Activated T-helper 17 cell treated with anti-CD3 and anti-CD28 coated beads, Interleukin-2, amount 50 U/mL, for 72 hours (primary cell): ENCODE measurements at places on chromosomes 16 and 17.
A peak's percentile ranks its signal among the peaks of the same experiment; 100 is the strongest.

DNA sequence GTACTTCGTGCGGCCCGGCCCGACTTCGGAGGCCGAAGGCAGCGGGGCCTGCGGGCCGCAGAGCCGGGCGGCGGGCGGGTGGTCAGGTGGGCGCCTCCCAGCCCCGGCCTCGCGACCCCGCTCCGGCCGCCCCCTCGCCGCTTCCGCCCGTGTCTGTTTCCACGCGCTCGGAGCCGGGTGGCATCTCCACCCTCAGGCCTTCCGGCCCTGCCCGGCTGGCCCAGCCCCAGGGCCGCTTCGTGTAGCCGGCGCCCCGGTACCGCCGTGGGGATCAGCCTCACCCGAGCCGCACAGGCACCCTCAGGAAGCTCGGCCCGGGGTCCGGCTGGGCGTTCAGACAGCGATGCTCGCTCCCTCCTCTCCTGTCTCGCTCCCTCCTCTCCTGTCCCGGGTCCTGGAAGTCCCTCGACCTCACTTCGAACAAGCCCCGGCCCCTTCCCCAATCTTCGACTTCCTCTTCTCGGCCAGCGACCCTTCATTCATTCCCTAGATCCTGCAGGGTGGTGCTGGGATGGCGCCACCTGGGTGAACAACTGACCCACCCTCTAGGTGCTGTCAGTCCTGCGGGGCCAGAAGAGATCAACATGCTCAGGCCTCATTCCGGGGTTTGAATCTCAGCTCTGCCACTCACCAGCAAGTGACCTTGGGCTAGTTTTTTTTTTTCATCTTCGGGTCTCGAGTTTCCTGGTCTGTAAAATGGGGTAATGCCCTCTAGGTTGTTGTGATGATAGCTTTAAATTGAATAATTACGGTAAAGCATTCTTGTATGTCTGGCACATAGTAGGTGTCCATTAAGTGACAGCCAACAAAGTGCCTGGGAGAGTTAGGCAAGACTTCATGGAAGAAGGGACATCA is 610 bp downstream of the VPS4A start:
- peak; percentile 68 for ATAC-seq

GRCh38 chr16:8571061-8571596 is 19.2 kb downstream of the TMEM114 start:
- no peak for ATAC-seq

GRCh38 chr16:81451753-81452680 is 7.4 kb downstream of the CMIP start:
- peak; percentile 84 for ATAC-seq

DNA sequence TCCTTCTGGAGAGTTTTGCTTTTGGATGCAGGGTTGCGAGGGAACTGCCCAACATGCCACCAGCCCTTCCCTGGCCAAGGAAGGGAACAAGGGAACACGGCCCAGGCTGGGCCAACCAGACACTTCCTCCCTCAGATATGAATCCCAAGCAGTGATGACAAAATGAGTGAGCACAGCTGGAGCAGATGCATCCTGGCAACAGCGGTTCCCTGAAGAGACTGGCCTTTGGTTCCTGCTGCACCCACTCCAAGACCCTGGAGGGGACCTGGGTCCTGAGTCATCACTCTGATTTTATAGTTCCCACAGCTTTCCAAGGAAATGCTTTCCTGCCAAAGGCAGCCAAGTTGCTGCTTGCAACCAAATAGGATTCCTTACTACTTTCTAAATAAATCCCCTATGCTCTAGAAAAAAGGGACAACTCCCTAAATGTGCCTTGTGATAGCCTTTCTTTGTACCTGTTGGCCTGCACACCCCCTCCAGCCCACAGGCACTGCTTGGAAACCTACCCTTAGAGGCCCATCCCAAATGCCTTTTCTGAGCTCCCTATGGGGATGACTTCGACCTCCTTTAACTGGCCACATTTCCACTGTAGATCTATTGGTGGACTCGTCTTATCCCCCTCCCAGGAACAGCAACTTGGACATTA is 5.3 kb downstream of the ST3GAL2 start:
- no peak for ATAC-seq

DNA sequence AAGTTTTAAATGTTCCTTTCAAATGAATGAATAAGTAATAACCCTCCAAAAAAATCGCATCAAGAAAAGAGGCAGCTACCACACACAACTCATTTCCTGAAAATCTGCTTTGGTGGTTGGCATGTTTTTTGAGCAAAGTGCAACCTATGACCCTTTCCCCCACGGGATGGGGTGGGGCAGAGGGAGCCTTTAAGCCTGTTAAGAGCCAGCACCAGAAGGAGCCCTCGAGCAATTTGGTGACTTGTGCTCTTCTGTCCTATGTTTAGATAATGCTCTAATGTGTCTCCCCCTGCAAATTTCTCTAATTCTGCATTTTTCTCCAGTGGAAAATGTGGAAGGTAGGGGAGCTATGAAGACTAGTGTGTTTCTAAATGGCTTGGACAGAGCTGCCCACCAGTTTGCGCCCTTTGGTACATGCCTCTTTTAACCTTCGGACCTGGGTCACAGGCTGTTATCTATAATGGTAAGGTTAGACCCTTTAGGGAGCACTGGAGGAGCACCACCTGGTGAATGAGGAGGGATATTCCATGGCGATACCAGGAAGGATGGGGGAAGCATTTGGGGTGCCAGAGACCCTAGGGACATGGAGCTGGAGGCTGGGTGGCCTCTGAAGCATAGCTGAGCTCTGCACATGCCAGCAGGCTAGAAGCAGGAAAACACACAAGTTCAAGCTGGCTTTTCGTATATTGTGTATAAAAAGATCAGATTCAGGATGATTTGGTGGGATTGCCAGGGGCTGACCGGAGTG is 1.6 kb downstream of the PYCARD start:
- peak; percentile 69 for ATAC-seq

DNA sequence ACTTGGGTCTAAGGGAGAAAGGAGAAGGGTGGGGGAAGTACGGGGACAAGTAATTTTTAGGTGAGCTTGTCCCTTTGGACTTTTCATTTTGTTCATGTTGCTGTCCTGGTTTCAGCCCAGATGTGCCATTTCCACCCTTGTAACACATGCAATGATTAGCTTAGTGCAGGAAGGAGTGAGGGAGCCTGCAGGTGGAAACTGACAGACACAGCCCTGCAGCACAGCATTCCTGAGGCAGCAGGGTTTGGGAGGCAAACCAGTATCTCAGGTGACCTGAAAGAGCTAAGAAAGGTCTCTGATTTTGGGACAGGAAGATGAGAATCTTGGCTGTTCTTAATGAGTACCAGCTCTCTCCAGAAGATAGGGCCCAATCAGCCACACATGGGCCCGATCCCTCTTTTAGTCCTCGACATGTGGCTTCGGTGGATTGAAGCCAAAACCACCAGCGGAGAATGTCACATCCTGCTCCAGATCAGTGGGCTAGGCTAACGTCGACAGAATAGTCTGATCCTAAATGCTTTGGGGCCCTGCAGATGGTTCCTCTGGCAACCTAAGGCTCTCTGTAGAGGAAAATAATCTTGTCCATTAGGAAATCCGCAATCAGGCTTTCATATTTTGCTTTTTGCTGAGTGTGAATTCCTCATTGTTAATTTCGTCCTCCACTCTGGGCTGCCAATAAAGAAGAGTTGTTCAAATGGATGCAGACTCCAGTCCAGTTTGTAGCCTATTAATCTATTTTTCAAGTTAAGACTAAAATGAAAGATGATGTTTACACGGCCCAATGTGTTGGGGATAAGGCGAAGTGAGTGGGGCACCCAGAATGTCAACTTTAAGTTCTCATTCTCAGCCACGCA is 3.8 kb upstream of the RNF157 start:
- no peak for ATAC-seq

- ATAC-seq, result no peak
These were observed 40.6 kb downstream of the GRIN2A start for GRCh38 chr16:10141671-10142070.

- no peak for ATAC-seq
These were observed 109.1 kb downstream of the SPECC1 start for GRCh38 chr17:20118280-20118679.

- no peak for ATAC-seq
These were observed 5.8 kb upstream of the FASN start for GRCh38 chr17:82103553-82104451.

DNA sequence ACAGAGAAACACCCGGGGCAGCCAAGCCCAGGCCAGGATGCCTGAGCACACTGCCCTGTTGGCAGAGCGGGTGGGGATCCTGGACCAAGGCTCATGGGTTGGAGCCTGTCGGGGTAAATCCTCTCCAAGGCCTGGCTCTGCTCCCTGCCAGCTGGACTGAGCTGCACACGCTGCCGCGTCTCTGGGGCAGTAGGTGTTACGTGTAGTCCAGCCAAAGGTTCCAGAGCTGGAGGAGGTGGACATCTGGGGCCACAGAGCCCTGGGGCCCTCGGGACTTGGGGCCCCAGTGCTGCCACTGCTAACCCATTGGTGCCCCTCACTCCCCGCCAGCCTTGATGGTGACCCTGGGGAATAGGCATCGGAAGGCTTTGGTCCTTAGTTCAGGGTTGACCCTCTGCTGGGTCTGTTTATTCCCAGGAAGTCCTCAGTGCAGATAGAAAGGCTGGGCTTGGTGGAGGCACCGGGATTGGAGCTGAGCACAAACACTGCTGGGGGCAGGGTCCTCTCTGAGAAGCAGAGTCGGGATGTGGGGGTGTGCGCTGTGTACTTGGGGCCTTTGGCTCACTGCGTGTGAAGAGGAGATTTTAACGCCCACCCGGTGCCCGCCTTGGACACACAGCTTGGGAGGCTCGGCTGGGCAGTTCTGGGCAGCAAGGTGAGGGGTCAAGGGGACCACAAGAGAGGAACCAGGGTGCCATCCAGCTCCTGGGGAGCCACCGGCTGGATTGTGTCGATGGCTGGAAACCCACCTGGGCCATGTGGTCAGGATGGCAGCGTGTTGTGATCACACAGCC is 16.3 kb upstream of the CBX4 start:
- ATAC-seq, result no peak

- ATAC-seq, result no peak
These were observed 22.7 kb upstream of the SPNS2 start for GRCh38 chr17:4476017-4476416.

GRCh38 chr17:70881093-70881492 is 711.8 kb downstream of the KCNJ2 start:
- no peak for ATAC-seq

GRCh38 chr17:43718544-43718943 is 40.0 kb downstream of the SOST start:
- ATAC-seq, result no peak
